ENCODE measurements at places on chromosomes 1 and 21. TPM values are rescaled to one million over a fixed set of nuclear protein-coding genes. Genes with fewer than 3 reads are reported as not detected.

DNA sequence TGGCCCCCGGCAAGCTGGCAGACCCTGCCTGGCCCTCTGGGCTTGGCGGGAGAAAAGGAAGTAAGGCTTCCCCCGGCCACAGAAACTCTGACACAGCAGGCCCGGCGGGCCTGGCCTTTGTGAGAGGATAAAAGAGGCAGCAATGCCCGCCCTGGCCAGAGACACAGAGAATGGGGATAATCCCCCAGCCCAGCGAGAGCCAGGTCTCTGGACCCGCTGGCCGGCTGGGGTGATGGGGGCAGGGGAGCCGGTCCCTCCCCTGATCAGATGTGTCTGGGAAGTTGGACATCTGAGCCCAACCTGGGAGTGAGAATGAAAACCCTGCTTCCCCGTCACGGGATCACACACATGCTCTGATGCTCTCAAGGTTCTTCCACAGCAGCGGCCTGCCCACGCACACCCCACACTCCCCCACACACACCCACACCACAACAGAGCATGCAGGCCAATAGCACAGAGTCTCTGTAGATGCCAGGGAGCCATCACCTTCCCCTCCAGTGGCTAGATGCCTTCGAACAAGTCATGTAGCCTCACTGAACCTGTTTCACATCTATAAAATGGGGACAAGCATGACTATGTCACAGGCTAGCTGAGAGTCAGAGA, 4.2 kb downstream of the RSPO1 start:
- H3K4me3 ChIP-seq, result no peak overlapping the region
- no peak overlapping the region for H3K27ac ChIP-seq
- no peak for DNase-seq
- H3K4me1 ChIP-seq, result peaks cover 9% of the 10 kb centered on the region

Gene SYCP1
- total RNA-seq, result not detected

Gene FAM78B
- 0.16 TPM for total RNA-seq

DNA sequence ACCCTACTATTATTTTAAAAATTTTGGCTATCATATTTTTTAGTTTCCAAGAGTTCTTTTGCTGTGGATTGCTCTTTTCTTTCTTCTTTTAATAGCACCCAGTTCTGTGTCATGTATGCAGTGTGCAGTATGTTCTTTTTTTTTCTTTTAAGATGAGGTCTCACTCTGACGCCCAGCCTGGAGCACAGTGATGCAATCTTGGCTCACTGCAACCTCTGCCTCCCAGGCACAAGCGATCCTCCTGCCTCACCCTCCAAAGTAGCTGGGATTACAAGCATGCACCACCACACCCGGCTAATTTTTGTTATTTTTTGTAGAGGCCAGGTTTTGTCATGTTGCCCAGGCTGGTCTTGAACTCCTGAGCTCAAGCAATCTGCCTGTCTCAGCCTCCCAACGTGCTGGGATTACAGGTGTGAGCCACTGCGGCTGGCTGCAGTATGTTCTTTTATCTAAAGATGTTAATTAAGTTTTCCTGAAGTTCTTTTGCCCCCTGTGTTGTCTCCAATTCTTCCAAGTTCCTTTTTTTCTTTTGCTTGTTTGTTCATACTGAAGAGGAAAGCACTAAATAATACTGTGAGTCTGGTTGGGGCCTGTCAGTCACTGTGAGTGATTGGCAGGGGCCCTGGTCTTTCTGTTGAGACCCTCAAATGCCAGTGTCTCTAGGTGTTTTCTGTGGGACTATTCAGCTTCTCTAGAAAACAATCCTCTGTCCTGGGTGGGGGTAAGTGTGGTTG, 17.5 kb upstream of the TTC22 start:
- H3K27ac ChIP-seq, result peak overlapping the region; percentile 97
- DNase-seq, result no peak
- peaks cover 2% of the 10 kb centered on the region for H3K36me3 ChIP-seq

DNA sequence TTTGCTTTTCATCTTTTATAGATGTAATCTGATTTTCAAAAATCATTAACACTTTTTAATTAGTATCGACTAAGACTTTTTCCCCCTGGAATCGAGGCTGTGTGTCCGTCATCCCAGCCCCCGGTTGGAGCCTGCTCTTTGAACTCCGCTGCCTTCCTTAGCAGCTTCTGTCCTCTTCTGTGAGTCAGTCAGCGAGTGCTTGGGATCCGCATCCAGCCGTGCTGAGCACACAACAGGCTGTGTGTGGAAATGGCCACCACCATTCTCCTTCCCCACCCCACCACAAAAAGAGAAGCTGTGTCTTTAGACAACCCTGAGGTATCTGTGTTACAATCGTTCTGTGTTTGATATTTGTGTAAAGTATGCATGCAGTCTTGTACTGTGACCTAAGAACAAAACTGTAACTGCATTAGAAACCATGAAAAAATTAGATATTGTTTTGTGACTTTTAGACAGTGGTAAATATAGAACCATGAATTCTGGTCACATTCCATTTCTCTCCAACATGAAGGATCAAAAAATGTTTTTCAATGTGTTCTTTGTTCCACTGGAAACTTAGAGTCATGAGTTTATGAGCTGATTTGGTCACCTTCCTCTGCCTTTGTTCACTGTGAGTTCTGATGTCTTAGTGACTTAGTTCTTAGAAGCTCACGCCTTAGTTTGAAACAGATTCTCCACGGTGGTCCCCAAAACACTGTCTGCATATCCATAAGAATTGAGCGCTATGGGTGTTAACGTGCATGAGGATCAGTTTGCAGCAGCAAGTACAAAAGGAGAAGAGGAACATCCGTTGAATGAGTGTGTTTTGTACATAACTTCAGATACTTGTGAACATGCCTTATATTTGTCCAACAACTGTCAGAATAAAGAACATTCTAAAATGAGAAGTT, 64.7 kb downstream of the VPS26C start:
- H3K4me3 ChIP-seq, result no peak overlapping the region
- peaks cover 65% of the 10 kb centered on the region for H3K36me3 ChIP-seq
- H3K4me1 ChIP-seq, result no peaks in the 10 kb centered on the region
- no peak for DNase-seq
- no peak overlapping the region for H3K27ac ChIP-seq

Gene FCRL1
- not detected for total RNA-seq

GRCh38 chr1:25586181-25586588, 30.4 kb upstream of the MAN1C1 start:
- H3K27me3 ChIP-seq, result no peaks in the 10 kb centered on the region
- no peak overlapping the region for H3K4me3 ChIP-seq
- peaks cover 7% of the 10 kb centered on the region for H3K4me1 ChIP-seq
- DNase-seq, result no peak

Gene MTR
- 61.6 TPM for total RNA-seq

- no peaks in the 10 kb centered on the region for H3K4me1 ChIP-seq
- DNase-seq, result no peak
- H3K27ac ChIP-seq, result no peak overlapping the region
- H3K36me3 ChIP-seq, result no peaks in the 10 kb centered on the region
- no peaks in the 10 kb centered on the region for H3K27me3 ChIP-seq
Observed at GRCh38 chr21:23853796-23854379, 1753.4 kb downstream of the MRPL39 start.

Gene CD1E
- total RNA-seq, result not detected

Gene NBL1
- 20.0 TPM for total RNA-seq

Gene LAMC1
- total RNA-seq, result 168 TPM

DNA sequence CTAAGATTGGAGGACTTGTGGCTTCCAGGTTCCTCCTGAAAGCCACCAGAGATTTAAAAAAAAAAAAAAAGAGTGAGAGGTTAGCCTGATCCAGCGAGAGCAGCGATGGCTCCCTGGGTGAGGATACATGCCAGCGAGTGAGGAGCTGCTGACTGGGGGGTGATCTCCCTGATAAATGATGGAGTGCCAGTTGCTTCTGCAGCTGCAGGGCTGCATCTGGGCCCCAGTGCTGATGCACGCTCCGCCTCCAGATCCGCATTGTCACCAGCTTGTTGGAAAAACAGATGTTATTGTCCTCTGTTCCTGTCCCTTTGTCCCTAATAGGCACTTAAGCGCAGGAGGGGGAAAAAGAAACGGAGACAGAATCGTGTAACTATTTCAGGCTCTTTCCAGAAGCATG, 28.6 kb downstream of the UBIAD1 start:
- H3K36me3 ChIP-seq, result no peaks in the 10 kb centered on the region
- H3K4me1 ChIP-seq, result no peaks in the 10 kb centered on the region
- no peak overlapping the region for H3K4me3 ChIP-seq
- no peak for DNase-seq
- H3K27me3 ChIP-seq, result no peaks in the 10 kb centered on the region
- no peak overlapping the region for H3K27ac ChIP-seq
